Activated CD8-positive, alpha-beta memory T cell treated with anti-CD3 and anti-CD28 coated beads for 48 hours (primary cell): ENCODE measurements at places on chromosomes 4 and X.
A peak's percentile ranks its signal among the peaks of the same experiment; 100 is the strongest.

- no peak for DNase-seq
These were observed 47.6 kb downstream of the SPIN3 start for GRCh38 chrX:56947699-56948098.

GRCh38 chr4:87015416-87015815, 80.6 kb downstream of the AFF1 start:
- DNase-seq, result no peak

DNA sequence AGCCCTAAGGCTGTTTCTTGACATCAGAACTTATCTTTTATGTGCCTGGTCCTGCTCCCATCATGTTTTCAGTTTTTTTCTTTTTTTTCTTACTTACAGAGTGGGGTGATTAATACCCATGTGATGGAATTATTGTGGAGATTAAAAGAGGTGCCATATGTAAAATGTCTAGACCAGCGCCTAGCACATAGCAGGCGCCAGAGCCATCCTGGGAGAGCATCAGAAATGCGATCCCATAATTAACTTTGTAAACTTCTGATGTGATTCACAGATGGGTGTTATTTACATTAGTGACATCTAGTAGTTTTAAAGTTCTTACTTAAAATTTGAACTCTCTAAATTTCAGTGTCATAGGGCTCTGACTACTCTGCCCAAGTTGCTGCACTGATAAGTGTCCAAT, 66.2 kb upstream of the PGRMC2 start:
- no peak for DNase-seq

DNA sequence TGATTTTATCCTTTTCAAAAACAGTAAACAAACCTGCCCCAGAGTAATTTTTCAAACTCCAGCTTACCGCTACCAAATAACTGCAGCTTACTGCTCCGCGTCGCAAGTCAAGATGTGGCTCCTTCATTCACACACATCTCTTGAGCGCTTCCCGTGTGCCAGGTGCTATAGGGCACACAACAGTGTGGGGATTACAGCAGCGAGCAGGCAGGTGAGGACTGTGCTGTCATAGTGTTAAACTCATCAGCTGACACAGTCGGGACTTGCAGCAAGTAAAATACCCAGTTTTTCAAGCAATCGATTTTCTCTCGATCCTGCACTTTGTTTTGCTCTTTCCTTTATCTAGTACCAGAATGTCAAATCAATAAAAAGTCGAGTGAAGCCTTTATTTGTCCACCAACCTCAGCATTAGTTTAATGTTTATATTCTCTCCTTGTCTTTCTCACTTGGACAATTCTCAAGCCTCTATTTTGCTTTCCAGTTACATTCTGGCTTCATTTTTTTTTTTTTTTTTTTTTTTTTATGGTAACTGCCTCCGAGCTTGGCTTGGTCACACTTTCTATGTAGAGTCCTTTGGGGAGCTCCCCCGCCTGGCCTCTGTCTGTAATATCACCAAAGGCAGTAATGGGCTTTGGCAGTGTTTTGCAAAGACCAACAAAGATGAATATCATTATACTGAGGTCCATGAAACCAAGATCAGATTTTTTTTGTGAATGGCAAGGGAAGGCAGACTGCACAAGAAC, 8.3 kb upstream of the ASB5 start:
- no peak for DNase-seq

GRCh38 chr4:176102414-176103063, 36.9 kb downstream of the WDR17 start:
- no peak for DNase-seq

DNA sequence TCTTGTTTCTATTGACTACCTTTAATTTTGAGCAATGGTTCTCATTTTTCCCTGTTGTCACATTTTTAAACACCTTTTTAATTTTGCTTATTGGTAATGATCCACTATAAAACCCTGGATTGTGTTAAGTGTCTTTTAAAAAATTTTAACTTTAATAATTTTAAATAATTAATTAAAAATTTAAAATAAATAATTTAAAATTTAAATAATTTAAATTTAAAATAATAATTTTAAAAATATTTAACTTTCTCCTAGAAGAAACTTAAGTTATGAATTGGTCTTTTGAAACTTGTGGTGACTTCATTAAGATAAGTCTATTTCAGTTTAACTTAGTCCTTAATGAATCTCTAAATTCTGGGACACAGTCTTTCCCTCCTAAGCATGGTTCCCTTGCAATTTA, 566.3 kb upstream of the GALNTL6 start:
- no peak for DNase-seq

DNA sequence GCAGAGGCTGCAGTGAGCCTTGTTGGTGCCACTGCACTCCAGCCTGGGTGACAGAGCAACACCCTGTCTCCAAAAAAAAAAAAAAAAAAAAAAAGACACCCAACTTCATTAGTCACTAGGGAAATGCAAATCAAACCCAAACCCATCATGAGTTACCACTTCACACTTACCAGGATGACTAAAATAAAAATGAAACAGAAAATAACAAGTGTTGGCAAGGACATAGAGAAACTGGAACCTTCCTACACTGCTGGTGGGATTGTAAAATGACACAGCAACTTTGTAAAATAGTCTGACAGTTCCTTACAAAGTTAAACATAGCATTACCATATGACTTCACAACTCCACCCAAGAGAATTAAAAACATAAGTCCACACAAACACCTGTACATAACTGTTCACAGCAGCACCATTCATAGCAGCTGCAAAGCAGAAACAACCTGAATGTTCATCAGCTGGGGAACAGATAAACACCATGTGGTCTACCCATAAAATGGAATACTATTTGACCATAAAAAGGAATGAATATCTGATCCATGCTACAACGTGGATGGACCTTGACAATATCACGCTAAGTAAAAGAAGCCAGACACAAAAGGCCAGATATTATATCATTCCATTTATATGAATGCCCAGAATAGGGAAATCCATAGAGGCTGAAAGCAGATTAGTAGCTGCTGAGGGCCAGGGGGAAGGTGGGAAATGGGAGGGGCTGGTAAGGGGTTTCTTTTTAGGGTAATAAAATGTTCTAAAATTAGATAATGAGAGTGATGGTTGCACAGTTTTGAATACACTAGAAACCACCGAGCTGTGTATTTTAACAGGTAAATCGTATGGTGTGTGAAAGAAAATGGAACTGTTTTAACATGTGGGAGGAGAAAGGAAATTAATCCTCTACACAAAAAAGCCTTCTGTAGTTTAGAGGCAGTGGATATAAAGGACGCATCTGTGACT, 18.3 kb downstream of the CD99L2 start:
- no peak for DNase-seq

GRCh38 chr4:168724243-168724642, 227.4 kb downstream of the PALLD start:
- no peak for DNase-seq

GRCh38 chrX:39453889-39454621, 643.7 kb downstream of the BCOR start:
- no peak for DNase-seq

DNA sequence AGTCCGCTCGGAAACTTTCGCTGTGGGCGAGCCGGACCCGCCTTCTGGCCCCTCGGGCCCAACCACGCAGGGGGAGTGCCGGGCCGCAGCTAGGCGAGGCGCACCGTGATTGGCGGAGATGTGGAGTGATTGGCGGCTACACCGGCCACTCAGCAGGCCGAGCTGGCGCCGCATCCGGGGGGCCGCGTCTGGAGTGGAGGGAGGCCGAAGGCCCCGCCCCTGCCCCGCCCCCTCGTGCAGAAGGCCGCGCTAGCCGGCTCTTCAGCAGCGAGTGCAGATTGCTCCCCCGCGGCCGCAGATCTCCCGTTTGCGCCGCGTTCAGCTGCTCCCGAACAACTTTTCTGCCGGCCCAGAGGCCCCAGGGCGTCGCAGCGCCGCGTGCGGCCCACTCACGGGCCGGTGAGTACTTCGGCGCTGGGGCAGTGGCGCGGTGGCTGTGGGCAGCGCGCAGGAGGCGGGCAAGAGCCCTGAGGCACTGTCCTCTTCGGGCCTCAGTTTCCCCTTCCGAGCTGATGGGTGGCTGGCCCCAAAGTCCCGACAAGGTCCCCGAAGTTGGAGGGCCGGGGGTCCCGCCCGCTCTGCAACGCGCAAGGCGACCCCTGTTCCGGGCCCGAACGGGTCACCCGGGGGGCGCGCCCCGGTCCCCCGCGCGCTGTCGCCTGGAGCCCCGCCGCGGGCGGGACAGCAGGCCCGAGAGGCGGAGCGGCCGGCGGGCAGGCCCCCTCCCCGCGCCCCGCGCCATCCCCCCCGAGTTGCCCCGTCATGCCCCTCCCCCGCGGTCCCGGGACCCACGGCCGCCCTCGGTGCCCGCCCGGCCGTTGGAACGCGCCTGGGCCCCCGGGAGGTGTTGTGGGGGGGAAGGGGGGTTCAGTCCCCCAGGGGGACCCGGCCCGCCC, at the start of gene WFS1:
Gene WFS1 (plus strand): TSS at position 235 of the 896 bp plus-strand sequence. CDS start 7,606 bp downstream, outside the sequence.
- peak; percentile 80 for DNase-seq

- DNase-seq, result no peak
These were observed 682.6 kb upstream of the GNPDA2 start for GRCh38 chr4:45408996-45409395.

DNA sequence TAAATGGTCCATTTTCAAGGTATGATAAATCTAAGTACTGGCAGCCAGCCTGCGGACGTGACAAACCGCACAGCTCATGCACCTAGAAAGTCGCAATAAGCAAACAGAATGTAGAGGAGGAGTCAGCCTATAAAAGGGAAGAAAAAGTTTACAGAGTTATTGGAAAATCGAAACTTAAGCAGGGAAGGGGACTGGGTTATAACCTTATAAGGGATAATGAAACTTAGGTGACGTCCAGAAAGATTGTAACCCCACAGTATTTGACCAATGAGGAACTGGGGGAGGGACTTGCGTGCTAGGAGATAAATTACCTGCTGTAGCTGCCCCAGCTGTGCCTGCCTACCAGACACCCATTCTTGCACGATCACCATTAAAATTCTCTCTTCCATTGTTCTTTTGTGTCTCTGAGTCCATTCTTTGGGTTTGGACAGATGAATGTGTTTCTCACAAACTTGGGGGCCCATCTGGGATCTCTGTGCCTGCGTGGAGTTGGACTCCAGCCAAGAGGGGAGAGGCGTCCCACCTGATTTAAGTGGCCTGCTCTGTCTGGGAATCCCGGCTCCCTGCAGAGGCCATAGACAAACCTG, 61.0 kb downstream of the ZCCHC12 start:
- no peak for DNase-seq

DNA sequence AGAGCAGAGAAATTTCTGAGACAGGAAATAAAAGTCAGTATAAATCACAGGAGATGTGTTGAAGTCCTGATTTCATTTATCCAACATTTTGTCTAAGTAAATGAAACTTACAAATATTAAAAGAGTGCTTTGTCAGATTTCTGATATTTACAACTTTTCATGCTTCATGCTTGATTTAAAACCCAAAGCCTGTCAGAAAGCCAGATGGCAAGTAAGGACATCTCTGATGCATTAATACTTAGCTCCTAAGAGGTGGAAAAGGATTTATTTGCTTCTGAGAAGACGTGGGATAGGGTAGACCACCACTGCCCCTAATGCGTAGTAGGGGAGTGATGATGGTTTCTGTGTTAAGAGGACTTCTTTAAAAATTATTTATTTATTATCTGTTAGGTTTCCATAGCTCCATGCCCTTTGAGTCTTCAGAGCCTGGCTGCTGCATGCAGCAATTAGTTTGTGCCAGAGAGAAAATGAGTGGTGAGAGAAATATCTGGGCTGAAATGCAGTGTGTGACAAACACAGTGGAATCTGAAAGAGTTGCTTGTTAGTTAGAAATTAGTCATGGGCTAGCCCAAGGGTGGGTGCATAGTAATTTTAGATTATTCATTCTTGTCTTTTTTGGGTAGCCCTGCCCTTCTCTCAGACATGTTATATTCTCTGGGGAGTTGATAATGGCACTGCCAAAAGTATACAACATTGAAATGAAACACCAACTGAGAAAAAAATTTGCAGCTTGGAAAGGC, 333.8 kb downstream of the C4orf33 start:
- no peak for DNase-seq

- no peak for DNase-seq
These were observed 172.2 kb downstream of the GABRB1 start for GRCh38 chr4:47203593-47203992.

GRCh38 chr4:118850488-118851173, 14.7 kb upstream of the SEC24D start:
- DNase-seq, result no peak

GRCh38 chr4:53614591-53614990, 23.3 kb upstream of the LNX1 start:
- no peak for DNase-seq

- no peak for DNase-seq
These were observed 22.1 kb downstream of the ANXA5 start for GRCh38 chr4:121674696-121675095.

GRCh38 chrX:56736219-56736618, 7.2 kb downstream of the NBDY start:
- DNase-seq, result no peak

DNA sequence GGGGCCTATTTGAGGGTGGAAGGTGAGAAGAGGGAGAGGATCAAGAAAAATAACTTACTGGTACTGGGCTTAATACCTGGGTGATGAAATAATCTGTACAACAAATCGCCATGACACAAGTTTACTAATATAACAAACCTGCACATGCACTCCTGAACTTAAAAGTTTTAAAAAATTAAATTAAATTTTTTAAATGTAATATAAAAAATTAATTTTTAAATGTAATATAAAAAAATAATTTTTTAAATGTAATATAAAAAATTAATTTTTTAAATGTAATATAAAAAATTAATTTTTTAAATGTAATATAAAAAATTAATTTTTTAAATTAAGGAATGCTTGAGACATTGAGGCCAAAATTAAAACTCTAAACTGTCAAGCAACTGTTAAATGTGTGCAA, 124.3 kb upstream of the GALNT7 start:
- no peak for DNase-seq

- no peak for DNase-seq
These were observed 450.9 kb downstream of the PCDH10 start for GRCh38 chr4:133600008-133600407.

- DNase-seq, result no peak
These were observed 10.8 kb downstream of the HNRNPDL start for GRCh38 chr4:82419451-82419850.

- DNase-seq, result no peak
These were observed 177.8 kb downstream of the NPFFR2 start for GRCh38 chr4:72209600-72209999.

DNA sequence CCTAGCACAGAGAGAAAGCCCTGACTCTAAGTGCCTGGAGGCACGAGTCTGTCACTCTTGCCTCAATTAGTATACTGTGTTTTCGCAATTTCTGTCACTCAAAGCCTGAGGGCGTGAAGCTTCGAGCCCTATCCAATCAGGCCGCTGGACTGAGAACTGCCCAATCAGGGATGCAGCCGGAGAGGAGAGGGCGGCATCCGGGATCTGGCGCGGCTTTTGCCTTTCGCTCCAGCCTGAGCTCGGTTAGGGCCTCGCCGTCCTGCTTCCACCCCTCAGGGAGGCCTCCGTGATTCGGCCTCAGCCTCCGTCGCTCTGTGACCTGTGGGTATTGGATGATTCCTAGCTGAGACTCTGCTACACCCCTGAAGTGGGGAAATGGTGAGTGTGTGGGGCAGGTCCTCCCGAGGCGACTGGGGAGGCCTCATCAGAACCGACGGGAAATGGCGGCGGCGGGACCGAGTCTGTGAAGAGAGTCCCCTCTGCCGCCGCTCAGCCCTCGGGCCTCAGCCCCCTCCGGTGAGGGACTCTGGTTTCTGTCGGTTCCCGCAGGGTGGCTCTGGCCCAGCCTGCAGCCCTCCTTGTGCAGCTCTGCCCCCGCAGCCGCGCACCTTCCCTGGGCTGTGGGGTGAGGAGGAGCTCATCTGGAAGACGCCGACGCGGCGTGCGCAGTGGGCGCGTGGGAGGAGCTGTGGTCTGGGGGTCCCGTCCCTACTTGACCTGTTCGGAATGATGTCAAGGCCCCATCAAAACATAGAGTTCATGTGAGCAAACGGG, 48.5 kb downstream of the ZNF141 start:
- no peak for DNase-seq
